Stimulated activated CD4-positive, alpha-beta T cell treated with anti-CD3 and anti-CD28 coated beads, TNF-alpha, amount 100 ng/mL, for 48 hours (primary cell): ENCODE measurements at places on chromosomes 6 and 20.
A peak's percentile ranks its signal among the peaks of the same experiment; 100 is the strongest.

DNA sequence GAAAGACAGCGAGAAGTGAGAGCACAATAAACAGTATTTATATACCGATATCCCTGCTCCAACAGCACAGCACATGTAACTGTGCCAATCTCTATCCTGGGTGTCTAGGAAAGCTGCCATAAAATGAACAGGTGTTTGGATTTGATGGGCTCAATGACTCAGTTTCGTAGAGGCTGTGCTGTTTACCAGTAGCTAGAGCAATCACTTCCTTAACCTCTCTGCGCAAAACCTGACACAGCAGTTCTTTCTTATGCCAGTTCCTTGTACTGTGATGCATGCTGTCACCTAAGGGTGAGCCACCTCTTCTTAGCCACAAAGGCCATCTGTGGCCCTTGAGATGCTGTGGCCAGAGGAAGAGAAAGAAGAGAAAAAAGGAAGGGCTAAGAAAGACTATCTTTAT lies 59.3 kb downstream of the SHPRH start:
- DNase-seq = no peak

DNA sequence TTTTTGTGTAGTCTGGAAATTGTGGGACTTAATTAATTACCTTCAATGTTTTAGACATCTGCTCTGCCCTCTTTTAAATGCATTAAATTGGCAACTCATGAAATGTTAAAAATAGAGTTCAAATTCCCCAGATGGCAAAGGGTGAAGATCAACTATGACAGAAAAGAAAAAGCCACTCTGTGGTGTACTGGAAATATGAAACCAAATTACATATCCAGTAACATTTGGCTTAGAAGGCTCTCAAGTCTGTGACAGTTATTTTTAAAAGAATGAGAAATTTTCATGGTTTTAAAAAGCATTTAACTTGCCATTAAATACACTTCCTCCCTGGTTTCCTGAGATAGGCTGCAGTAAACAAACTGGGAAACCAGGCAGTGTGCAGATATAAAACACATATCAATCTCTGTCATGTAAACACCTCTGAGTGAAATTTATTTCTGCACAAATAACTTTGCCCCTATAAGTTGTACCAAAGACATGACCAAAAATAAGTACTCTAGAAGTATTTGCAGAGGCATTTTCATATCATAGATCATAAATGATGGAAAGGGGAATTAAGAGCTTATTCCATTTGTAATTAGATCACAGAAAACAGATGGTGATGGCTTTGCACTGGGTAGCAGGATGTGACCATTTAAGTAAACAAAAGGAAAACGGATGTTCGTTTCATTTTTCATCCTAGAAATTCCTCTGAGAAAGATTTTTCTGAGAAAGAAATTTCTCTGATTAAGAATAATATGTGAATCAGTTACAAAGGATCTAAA lies 360.1 kb downstream of the SAMD5 start:
- no peak for DNase-seq

DNA sequence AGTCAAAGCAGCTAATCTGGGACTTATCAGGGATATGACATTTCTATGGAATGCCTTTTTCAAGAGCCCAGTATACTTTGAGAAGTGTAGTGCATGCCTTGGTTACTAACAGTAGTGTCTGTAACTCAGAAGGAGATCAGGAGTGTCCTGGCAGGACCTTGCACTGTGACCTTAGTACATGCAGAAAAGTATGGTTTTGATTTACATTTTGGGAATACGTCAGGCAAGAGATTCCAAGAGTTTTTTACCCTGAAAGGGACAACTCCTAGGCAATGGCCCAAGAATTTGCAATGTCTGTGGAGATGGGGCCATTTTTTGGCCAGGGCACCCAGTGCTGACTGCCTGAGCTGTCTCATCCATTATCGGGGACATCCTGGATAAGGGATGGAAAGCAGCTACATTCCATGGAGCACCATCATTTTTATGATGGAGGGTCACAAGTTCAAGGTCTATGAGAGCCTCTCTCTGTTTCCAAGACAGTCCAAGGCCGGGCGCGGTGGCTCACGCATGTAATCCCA lies 80.2 kb downstream of the FAM50B start:
- DNase-seq = no peak

GRCh38 chr6:7419065-7419464 lies 29.5 kb downstream of the RIOK1 start:
- DNase-seq = no peak

DNA sequence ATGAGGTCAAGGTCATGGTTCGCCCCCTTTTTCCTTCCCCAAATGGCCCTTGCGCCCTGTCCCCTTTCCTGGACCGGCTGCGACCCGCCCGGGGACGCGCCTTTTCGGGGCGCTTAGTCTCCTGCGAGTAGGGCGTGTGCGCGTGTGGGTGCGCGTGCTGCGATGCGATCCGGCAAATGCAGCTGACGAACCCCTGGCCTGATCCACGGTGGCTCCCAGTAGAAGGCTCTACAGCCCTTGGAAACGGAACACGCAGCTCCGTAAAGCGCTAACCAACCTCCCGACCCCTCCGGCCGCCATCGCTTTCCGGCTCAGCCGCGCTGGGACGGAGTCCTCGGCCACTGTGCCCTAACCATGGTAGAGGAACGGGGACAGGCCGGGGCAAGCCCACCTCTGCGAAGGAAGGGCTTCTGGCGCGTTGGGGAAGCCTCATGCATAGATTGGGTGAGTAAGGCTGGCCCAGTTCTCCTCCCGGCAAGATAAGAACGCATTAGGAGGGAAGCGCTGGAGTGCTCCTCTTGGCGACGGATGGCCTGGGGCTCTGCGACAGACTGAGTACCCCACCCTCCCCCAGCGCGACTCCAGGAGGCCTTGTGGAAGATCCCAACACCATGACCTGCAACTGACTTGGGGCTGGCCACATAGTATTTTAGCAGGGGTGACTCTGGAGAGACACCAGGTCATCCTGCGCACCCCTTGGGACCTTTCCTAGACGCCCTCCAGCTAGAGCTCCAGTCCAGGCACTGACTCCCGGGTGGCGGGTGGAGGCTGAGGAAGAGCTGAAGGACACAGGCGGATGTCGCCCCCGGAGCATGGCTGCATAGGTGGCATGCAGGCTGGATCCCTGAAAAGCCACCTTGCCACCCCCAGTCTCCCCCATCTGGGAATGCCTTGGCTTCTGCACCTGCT lies 1.1 kb upstream of the SLC4A11 start:
- no peak for DNase-seq

- DNase-seq = peak; percentile 89
Measured at GRCh38 chr6:31546339-31546957, at the start of gene ATP6V1G2. Gene ATP6V1G2 (minus strand): TSS chr6:31546608. CDS start chr6:31546559, 49 bp downstream.

DNA sequence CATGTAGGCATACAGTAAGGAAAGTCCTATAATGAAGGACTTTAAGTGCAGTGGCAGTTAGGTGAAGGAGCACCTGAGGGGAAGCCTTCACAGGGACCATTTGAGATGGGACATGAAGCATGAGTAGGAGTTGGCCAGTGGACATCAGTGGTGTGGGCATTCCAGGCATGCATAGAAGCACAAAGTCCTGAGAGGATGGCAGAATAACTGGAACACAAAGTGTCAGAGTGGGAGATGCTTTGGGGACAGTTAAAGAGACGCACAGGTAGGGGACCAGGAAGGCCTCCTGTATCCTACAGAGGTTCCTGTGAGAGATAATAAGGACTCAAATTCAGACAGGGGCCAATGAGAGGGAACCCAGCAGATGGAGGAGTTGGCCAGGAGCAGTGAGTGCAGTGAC lies 26.4 kb upstream of the EFHC1 start:
- DNase-seq = no peak

GRCh38 chr20:11797156-11797555 lies 120.5 kb upstream of the BTBD3 start:
- no peak for DNase-seq

- DNase-seq = no peak
Measured at GRCh38 chr6:20433929-20434328, 32.2 kb downstream of the E2F3 start.

GRCh38 chr20:41116282-41116956 lies 20.9 kb upstream of the PLCG1 start:
- DNase-seq = no peak

DNA sequence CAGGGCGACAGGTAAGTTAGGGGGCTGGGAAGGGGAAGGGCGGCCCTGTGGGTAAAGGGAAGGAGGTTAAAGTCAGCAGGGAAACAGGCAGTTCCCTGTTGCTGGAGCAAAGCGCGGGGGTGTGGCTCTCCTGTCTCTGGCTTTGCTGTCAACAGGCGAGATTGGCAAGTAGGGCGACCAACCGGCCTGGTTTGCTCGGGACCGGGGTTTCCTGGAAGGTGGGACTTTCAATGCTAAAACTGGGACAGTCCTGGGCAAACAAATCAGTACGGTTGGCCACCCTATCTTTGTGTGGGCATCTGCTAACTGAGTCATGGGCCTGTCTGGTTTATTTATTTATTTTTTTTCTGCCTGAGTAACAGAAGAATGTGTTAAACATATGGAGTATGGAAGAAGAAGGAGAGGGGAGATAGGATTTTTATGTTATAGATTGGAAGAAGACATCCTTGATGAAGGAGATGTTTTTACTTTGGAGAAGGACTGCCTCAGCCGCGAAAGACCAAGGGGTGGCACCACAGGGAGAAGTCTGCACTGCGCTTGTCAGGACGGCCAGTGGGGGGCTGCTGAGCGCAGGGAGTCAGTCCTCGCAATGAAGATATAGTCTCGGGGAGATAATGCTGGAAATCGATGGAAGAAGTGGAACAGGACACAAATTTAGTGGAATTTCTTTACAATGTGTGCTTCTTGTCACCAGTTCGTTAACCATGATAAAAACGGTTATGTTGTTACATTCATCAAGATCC lies 43.4 kb upstream of the ESR1 start:
- peak; percentile 31 for DNase-seq

DNA sequence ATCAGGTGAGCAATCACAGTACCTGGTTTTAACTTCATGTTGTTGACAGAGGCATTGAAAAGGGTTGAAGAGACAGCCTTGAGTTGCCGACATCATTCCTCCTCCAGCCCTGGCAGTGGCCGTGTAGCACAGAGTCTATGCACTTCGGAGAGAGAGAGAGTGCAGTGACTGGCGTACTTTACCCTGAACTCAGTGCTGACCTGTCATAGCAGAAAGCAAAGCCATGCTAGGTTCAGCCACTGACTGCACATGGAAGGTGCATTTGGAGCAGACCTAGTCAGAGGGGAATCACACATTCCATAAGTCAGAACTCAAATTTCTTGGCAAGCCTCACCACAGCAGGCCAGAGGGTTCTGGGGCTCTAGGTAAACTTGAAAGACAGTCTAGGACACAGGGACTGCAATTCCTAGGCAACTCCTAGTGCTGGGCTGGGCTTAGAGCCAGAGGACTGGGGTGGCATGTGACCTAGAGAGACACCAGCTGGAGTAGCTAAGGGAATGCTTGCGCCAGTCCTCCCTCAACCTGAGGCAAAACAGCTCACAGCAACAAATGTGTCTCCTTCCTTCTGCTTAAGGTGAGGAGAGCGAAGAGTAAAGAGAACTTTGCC lies 69.1 kb downstream of the ELOVL4 start:
- no peak for DNase-seq

DNA sequence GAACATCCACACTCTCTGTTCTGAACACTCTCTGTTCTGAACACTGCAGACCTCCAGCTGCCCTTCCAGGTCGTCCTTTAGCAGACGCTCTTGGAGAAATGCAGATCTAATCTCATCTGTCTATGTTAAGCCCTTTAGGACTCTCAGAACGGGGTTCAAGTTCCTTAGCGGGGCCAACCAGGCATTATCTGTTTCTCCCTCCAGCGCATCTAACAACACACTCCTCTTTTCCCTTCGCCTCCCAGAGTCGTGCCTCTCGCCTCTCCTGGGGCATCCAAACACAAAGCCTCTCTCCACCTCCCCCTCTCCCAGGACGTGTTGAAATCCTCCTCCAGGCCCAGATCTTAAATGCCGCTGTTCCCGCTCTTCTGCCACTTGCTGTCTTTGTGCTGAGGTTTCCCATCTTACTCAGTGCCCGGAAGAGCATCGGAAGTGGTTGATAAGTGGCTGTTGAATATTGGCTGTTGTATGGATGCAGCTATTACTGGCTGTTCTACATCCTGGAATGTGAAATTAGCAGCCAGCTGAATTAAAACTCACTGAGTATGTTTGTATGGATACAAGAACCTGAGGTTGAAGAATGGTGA lies 108.4 kb upstream of the GGTLC1 start:
- DNase-seq = no peak

DNA sequence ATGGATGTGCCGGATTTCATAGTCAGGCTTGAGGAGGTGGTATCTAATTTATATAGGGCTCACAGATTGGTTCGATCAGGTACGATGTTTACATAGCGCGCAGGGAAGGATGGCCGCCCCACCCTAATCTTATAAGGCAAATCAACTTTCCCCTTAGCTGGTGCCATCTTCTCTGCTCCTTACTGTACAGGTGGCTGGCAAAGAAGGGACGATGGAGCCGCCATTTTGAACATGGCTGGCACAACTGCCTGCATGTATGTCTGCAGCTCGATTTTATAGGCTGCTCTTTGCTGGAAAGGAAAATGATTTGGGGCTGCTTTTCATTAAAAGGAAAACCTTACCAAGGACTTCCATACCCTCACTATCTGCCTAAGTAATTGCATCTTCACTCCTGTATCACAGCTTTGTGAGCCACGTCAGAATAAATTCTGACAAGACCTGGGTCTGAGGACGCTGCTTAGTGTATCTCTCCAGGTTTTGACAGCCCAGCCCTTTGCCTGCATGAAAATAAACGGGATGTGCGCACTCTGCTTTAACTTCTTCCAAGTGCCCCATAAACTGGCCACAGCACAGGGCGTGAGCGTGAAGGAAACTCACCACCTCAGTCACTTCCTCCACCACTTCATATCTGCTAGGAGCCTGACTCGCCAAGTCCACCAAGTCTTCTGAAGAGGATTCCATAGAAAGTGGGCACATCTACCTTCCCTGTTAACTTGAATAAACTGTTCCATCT lies 109.4 kb upstream of the ARMC2 start:
- no peak for DNase-seq

GRCh38 chr6:43644940-43645612 lies at the start of gene RSPH9:
Gene RSPH9 (plus strand): TSS chr6:43645036. CDS start chr6:43645099, 63 bp downstream.
- no peak for DNase-seq

GRCh38 chr6:50925981-50926380 lies 107.3 kb downstream of the TFAP2B start:
- DNase-seq = no peak

DNA sequence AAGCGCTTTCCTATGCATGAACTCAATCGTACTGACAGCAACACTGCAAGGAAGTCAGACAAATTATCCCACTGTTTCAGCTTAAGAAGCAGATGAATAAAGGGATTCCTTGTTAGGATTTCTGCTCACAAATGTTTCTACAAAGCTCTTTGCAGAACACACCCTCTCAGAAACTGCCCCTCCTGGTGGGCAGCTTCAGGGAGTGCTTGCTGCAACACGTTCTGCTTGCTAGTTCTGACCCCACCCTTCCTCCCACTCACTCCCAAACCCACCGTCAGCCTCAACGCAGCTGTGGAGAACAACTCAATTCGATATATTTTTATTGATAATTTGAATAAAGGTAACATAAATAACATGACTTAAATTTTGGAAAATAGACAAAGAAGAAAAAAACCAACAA lies 250.8 kb upstream of the PRDM1 start:
- no peak for DNase-seq

DNA sequence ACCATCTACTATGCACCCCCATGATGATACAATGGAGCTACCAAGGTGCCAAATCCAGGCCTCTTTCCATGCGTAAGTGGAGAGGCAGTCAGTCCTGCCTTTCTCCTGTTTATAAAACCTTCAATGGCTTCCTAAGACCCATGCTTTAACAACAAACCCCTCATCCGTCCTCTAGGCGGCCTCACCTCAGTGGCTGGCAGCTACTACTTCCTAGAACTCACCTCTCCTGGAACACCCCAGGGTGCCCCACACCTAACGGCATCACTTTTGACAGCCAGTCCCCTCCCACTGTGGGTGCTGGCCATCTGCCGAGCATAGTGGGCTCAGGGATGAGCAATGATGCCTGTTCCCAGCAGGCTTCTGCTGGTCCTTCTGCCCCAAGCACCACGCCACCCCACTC lies 80.0 kb upstream of the TAB2 start:
- DNase-seq = no peak

GRCh38 chr20:48736231-48736630 lies 91.6 kb downstream of the PREX1 start:
- no peak for DNase-seq
